ENCODE measurements at places on chromosomes 1 and 21.

GRCh38 chr1:161038523-161039153 lies at the start of gene TSTD1:
Gene TSTD1 (minus strand): TSS chr1:161038964. CDS start chr1:161038889, 75 bp downstream.
- no peak for DNase-seq

DNA sequence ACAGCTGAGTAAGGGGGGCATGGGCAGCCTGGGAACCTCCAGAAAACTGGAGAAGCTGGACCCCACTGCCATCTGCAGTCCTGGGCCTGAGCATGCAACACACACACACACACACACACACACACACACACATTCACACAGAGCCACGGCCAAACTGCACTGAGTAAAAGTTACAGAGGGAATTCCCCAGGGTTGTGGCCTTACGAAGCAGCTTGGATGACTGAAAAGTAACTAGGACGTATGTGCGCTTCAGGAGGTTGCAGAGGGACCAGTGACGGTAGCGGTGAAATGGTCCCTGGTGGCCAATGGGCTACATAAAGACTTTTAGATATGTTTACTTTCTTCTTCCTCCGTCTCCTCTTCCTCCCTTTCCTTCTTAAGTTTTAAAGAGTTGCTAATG lies 232.5 kb upstream of the TMEM51 start:
- no peak for DNase-seq

DNA sequence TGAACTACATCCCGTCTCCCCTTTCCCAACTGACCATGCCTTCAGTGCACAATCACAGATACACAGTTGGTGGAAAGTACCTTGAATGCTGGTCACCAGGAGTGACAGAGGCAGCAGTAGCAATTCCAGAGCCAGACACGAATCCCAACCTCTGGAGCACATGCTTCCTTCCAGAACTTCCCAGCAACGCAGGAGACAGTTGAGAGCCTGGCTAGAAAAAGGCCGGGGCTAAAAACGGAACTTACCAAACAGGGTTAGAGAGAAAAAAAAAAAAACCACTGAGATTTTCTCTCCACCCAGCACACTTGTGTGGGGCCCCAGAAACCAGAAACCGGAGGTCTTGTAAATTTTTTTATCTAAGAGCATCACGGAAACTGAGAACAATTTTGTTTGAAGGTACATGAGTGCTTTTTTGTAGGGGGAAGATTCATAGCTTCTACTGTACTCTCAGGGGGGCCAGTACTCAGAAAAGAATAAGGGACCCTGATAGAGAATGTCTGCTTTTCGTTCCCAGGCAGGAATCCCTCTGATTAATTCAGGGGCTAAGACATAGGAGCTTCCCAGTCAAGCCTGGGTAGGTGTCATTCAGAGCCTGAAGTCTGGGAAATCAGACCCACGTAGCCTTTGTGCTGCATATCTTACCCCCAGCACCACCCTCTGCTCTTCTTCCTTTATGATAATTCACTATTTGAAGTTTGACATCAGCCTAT lies at the start of gene CD48:
Gene CD48 (minus strand): TSS at position 221 of the 710 bp plus-strand sequence. CDS start 59 bp downstream, at position 162.
- DNase-seq: no peak

- no peak for DNase-seq
Measured at GRCh38 chr1:58802640-58803399, 19.0 kb upstream of the JUN start.

DNA sequence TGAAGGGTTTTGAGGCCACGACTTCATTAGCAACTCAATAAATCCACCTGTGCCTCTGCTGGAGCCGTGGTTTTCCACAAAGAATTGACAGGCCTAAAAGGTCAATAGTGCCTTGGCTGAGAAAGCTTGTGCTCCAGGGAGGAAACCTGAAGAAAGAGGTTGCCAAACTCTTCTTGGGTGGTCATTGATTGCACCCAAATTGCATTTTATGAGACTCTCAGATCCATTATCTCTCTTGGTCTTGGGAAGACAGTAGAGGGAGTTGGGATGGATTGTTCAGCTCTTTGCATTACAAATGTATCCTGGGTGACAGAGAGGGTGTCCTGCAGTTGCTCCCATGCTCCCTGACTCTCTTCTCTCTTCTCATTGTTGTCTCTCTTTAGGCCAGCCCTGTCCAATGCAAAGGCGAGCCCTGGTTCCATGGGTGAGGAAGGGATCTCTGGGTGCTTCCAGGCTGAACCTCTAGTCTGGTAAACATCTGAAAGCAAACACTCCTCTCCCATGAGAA lies 46.1 kb upstream of the HTR1D start:
- DNase-seq: no peak

DNA sequence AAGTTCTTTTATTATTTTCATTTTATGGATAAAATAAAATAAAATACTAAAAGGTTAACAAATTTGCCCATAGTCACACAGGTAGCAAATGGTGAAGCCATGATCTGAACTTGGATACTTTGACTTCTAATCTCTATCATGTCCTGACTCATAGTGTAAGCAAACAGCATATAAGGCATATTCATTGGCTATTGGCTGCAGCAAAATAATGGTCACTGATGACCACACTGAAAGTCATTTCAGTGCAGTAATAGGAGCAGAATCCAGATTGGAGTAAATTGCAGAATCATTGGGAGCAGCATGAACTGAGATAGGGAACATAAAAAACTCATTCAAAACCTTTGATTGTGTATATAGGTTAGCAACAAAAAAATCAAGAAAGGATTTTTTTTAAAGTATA lies 262.9 kb downstream of the PLA2G4A start:
- DNase-seq: no peak

DNA sequence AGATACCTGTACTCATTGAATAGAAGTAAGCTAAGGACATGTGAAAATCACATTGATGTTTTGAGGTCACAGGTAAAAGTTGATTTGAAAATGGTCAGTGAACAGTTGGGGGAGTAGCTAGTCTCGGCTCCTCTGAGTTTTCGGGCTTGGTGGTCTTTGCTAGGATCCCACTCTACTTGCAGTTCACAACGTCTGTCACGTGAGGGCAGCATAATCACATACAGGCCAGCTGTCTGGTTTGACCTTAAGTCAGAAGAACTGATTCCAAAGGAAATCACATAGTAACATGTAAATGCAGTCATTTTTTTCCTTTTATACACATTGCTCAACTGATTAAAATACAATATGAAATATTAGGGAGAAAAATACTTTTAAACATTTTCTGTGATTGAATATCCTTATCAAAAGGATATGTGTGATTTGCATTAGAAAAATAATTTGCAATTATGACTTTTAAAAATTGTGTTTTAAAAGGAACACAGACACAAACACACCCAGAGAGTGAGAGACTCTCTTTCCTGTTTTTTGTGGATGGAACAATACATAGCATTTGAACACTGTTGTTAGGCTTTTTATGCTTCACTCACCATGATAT lies 21.8 kb upstream of the PDC start:
- DNase-seq: peak; percentile 22

DNA sequence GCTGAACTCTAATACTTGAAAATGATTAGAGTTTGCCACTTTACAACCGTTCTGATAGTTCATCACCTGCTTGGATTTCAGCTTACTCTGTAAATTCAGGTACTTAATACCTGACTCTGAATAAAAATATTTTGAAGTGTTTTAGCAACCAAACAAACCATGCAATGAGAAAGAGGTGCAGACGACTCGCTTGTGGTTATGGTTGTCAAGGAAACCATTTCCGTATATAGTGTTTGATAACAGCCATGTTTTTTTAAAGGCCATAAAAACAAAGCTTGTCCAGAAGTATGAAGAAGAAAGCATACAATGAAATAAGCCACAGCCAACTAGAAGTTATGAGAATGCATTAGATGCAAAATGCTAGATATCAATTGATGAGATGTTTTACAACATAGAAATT lies 167.2 kb upstream of the HMCN1 start:
- no peak for DNase-seq

DNA sequence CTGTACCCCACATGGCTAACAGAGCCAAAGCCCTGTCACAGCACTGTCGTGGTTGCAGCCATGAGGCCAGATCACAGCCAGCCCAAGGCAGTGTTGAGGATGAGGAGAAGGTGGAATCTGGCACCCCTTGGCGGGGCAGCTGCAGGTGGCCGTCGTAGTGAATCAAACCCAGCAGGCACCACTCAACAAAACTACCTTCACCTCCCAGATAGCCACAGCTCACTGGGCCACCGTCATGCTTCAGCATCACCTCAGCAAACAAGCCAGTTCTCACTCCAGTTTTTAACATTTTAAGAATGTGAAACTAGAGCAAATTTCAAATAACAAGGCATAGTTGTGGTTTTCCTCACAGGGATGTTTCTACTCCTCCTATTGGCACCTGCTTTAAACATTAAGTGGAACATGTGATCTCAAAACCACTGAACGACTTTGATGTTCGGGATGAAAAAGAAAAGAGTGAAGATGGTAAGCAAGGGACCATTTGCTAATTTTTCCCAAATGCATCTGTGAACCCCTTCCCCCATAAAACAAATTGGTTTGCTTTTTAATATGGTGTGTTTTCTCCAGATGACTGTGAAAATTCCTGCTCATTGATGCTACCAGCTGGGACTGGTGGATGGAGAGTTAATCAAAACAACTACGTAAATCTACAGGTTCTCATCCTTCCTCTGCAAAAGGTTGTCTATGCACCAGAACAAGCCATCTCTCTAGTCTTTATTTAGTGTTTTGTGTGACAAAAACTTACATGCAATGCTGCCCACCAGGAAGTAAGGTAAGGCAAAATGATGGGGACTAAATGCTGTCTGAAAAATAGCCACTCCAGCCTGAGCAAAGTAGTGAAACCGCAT lies 45.5 kb downstream of the TOR1AIP2 start:
- no peak for DNase-seq

DNA sequence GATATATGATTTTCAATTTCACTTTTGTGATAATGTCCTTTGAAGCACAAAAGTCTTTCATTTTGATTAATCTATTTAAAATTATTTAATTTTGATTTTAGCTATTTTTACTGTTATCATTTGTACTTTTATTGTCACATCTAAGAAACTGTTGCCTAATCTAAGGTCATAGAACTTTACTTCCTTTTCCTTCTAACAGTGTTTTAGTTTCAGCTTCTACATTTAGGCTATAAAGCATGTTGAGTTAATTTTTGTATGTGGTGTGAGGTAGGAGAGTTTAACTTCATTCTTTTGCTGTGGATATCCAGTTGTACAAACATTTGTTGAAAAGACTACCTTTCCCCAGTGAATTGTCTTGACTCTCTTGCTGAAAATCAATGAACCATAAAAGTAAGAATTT lies 204.5 kb downstream of the TM2D1 start:
- no peak for DNase-seq

DNA sequence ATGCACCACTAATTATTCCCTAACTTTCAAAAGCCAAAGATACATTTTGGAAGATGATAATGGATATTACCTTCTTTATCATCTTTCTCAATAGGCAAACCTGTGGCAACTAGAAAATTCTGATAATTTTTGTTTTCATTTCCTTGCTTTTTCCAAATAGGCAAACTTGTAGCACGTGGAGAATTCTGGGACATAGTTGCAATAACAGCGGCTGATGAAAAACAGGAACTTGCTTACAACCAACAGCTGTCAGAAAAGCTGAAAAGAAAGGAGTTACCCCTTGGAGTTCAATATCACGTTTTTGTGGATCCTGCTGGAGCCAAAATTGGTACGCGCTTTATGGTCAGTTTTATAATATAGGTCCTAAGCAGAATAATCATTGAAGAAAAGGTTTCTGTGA lies 1.5 kb downstream of the FPGT start:
- DNase-seq: no peak

- peak; percentile 51 for DNase-seq
Measured at GRCh38 chr1:65509912-65510680, 89.6 kb downstream of the LEPR start.

- DNase-seq: no peak
Measured at GRCh38 chr1:85201340-85202091, 700 bp upstream of the SYDE2 start.

DNA sequence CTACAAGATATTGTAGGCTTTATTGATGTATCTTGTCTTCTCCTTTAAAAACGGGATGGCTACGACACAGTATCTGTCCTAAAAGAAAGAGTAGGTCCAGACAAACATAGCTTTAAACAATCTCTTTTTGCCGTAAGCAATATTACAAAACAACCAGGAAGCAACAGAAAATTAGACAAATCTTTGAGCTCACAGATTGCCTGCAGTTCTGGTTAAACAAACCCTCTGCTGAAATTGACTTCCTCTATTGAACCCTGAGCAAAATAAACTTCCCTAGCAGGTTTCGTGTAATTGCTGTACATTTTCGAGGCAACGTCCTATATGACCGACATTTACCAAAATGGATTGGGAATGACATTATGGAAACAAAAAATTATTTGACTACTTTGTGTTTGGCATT lies 50.6 kb downstream of the CHML start:
- DNase-seq: no peak

DNA sequence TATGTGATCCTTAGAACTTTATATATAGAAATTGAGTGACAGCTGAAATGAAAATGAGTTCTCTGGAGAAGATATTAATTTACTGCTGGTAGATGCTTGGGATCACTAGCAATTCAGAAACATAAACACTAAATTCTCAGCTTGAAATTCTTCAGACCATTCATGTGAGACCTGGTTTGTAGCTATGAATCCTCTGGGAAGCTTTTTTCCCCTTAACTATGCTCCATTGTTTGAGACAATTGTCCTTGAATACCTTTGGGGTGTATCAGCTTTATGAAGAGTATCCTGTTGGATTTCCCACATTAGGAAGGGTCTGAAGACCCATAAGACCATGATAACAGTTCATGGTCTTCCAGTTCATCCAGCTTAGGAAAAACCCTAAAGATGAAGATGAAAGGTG lies 4.6 kb upstream of the DENND1B start:
- no peak for DNase-seq

GRCh38 chr1:7389906-7390603 lies 381.0 kb upstream of the VAMP3 start:
- DNase-seq: no peak

DNA sequence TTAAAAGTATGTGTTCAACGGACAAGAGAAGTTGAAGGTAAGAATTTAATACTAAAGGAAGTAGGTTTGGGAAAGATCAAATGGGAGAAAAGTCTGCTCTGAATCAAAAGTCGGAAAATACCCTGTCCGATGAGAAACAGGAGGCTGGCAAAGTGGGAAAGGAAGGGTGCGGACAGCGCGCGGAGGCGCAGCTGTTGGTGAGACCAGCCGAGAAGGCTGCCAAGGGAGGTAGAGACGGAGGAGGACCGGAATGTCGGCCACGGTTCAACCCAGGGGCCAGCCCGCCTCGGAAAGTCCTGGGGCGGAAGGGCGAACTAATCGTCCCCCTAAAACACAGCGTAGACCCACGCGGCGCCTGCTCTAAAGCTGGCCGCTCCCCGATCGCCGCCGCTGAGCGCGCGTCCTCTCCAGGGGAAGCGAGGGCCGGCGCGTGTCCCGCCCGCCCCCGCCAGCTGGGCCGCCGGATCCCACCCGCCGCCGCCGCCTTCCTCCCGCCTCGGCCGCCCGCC lies 639 bp upstream of the SPATA1 start:
- DNase-seq: peak; percentile 11

GRCh38 chr1:61921435-61921834 lies 179.2 kb downstream of the PATJ start:
- no peak for DNase-seq

DNA sequence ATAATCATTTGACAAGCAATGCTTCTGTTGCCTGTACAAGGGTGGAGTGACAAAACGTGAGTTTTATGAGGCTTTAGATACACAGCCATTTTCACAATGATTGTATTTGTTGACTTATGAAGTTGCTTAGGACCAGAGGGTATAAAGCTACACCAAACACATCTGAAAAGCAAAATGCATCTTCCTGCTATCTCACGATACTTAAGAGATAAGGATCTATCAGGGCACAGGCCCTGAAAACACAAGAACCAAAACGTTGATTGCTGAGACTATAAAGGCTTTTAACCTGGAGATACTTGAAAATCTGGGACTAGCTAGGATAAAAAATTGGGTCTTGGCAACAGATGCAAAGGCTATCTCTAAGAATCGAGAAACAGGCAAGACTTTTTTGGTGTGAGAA lies 115.7 kb downstream of the SLC5A9 start:
- no peak for DNase-seq

GRCh38 chr1:246067432-246068216 lies 439.5 kb downstream of the SMYD3 start:
- peak; percentile 21 for DNase-seq
